ENCODE measurements at places on chromosomes 16 and 17.

DNA sequence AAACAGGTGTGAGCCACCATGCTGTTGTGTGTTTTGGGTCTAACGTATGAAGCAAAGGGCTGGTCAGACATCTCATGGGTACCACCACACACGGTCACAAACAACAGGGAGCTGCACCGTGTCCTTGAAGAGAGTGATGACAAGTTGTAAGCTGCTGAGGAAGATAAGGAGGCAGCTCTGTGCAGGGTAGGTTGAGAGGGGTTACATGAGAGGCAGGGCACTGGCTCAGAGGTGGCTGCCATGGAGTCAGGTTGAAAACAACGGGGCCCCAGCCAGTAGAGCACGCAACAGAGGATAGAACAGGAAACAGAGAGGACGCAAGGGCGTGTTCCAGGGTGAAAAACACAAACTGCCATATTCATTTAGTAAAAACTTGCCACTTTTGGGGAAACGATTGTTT lies 52.2 kb downstream of the TRARG1 start:
- DNase-seq: no peak

GRCh38 chr16:80899809-80900592 lies 95.6 kb upstream of the CDYL2 start:
- no peak for DNase-seq

GRCh38 chr16:84502581-84502980 lies 1.9 kb downstream of the MEAK7 start:
- no peak for DNase-seq

DNA sequence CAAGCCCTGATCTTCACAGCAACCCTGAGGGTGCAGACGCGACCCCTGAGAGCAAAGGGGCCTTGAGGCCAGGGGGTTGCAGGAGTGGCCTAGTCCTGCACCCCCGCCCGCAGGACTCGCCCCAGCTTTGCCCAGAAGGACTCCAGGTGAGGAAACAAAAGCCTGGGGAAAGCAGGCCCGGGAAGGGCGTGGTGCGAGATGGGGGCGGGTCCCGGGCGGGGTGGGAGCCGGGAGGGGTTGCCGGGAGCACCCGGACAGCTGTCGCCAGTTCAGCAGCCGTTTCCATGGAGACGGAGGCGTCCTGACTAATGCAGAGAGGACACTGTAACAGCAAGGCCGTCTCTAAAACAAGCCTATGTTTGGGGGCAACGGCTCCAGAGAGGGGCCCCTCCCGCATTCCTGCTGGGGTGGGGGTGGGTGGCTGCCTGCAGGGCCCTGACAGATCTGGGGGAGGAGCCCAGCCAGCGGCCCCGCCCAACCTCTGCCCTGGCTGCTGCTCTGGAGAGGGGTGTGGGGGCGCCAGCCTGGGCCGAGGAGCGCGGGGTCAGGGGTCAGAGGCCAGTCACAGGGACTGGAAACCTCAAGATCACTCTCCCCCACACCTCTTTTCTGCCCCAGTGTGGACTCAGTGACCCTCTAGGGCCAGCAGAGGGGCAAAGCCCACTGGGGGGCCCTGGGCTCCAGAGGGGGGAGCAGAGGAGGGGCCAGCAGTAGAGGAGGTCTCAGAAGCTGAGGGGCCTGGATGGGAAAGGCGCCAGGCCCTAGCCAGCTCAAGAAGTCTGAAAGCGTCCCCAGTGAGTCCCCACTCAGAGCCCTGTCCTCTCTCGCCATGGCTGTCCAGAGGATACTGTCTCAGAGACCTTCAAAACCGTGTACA lies 3.1 kb upstream of the TPPP3 start:
- DNase-seq: no peak

DNA sequence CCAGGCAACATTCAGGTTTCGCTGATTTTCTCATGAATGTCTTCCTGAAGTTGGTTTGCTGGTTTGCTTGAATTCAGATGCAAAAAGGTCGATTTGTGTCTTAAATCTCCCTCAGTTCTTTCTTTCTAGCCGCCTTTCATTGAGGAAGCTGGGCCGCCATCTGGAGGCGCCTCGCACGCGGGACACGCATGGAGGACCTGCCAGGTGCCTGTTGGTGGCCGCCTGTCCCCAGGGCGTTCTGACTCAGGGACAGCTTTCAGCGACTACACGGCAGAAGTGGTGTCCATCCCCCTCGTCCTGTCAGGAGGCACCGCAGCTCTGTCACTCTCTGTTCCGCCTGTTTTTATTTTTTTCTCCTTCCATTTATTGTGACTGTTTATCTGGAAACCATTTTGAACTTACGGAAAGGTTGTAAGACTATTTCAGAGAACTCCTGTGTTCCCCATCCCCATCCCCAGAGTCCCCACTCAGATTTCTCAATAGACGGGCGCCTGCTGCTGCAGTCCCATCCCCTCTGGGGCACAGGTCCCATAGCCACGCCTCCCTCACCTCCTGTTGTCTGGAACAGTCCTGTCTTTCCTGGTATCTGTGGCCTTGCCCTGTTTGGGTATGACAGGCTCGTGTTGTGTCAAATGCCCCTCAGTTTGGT lies 33.2 kb downstream of the COX4I1 start:
- DNase-seq: no peak

GRCh38 chr16:20846551-20846950 lies 40.2 kb downstream of the REXO5 start:
- no peak for DNase-seq

GRCh38 chr16:8964462-8964861 lies 756 bp upstream of the USP7 start:
- no peak for DNase-seq

DNA sequence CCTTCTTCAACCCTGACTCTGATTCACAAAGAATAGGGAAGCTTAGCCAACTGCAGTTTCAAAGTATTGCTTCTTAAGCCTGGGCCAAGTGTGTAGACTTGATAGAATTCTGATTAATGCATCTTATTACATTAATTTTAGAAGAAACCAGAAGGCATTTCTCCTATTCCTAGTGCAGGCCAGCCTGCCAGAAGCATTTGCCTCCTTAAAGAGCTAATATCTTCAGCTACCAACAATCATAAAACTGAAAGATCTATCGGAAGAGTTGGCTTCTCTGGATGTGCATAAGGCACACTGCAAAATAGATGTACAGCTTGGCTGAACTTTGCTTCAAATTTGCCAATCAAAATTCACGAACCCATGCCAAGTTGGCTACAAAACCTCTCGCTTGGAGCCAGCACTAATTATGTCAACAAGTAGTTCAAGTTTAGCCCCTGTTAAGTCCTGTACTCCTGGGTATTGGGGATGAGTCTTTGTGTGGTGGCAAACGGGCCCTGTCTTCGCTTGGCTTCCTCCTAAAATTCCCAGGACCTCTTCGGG lies 717.8 kb downstream of the WWOX start:
- DNase-seq: no peak

DNA sequence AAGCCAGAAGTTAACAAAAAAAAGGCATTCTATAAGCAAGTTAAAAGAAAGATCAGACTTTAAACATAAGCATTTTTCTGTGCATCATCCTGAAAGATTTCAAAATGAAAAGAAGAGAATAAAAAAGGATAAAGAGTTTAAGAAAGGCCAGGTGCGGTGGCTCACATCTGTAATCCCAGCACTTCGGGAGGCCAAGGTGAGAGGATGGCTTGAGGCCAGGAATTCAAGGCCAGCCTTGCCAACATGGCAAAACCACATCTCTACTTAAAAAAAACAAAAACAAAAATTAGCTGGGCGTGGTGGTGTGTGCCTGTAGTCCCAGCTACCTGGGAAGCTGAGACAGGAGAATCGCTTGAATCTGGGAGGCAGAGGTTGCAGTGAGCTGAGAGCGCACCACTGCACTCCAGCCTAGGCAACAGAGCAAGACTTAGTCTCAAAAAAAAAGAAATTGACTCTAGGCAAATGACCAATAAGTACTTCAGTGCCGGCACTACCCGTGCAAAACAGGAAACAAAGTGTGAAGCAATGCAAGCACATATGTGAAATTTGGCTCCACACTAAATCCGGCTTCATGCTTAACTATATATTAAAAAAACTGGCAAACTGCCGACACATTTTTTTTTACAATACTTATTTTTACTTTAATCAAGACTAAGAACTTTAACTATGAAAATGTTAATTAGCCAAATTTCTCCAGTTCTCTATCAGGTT lies 83.2 kb upstream of the C17orf78 start:
- no peak for DNase-seq

DNA sequence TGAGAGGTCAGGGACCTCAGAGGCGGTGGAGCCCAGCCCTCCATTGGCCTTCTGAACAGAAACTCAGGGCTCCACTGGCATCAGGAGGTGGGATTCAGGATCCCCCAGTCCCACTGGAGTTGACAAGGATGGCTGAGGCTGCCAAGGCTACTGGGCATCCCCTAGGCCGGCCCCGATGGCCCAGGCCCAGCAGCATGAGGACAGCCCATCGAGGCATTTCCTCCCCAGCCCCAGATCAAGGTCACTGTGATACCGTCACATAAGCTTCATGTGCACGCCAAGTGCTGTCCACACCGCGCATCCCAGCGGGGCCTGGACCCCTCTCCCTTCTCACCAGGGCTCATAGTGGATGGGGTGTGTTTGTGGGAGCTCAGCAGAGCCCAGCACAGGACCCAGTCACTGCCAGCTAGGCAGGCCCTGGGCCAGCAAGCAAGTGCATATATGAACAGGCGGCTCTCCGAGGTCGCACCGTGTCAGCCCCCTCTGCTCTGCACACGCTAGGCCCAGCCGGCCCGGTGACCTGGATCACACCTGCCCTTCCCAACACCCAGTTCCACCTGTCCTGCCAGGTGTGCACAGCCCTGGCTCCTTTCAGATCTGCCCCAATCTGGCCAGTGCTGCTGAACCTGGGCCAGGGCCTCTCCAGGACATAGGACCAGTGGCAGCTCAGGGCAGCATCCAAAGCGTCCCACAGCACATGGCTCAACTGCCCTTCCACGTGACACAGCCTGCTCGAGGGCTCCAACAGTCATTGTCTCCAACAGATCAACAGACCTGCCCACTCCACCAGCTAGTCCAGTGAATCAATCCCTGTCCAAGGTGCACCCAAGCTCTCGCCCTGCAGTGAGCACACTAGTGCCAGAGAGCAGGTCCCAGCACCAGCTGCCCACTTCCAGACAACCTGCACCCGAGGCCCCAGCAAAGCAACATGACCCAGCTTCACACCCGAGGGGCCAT lies 32.8 kb upstream of the RASD1 start:
- no peak for DNase-seq

DNA sequence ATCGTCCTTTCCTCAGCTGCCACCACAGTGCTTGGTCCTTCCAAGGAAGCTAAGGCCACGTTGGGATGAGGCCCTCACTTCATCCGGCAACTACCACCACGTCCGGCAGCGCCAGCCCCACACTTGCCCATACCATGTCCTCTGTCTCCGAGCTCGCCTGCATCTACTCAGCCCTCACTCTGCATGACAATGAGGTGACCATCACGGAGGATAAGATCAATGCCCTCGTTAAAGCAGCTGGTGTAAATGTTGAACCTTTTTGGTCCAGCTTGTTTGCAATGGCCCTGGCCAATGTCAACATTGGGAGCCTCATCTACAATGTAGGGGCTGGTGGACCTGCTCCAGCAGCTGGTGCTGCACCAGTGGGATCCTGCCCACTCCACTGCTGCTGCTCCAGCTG lies 44.9 kb downstream of the TTC19 start:
- no peak for DNase-seq

GRCh38 chr16:8167436-8167835 lies 422.9 kb downstream of the TMEM114 start:
- no peak for DNase-seq

- DNase-seq: no peak
These were observed 32.1 kb downstream of the CDRT15 start for GRCh38 chr17:14204546-14204945.

- no peak for DNase-seq
These were observed 219.9 kb upstream of the CIBAR2 start for GRCh38 chr16:85332175-85332574.

DNA sequence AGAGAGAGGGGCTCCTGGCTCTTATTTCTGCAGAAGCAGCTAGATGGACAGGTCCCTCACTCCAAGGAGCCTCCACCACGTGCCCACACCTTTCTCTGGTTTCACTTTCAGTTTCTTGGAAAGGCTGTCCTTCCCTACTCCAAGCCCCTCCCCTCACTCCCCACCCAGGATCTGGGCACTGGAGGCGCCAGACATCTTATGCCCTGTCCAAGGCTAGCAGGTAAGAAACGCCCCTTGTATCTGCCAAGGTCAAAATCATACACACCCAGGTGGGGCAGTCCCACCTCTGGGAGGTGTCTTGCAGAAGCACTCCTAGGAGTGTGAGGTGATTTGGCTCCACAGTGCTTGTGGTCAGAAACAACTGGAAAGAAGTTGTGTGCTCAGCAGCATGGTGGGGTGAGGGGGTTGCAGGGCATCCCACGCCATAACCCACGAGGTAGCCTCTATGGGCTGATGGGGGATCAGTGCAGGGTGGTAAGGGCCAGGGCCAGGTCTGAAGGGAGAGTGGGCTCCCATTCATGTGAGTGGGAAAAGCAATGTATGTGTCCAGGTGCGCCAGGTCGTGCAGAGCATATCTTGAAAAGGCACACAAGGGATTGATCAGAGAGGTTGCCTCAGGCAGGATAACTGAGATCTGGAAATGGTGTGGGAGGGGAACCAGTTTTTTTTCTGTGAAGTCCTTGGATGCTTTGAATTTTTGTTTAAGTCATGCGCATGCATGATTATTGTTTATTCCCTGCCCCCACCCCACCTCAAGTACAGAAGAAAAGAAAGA lies 31.8 kb upstream of the PRM1 start:
- no peak for DNase-seq

DNA sequence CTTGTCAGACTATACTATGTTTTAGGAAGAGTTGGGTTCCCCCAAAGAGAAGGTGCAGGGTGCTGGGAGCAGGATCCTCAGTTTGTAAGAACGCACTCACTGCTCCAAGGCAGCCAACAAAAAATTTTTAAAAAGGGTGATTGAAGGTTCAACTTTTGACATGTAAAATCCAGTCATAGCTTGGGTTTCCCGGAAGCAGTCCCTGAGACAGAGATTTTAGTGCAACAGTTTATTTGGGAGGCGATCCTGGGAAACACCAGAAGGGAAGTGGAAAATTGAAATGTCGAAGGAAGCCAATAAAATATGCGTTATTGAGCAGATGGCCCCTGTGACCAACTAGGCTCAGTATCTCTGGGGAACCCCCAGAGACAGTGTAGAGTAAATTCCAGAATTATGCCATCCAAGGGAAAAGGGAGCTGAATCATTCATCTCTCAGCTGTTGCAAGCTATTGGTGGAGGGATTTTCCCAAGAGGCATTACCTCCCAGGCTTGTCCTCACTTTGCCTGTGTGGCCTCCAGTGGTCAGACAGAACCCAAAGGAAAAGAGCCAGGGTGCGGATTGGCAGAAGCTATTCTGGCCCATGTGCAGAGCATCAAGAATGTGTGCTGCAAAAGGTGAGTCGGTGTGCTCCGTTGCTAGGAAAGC lies 72.9 kb downstream of the HS3ST3B1 start:
- no peak for DNase-seq

GRCh38 chr17:49638818-49639217 lies 39.1 kb downstream of the SPOP start:
- no peak for DNase-seq

All from progenitor cell of endocrine pancreas (in vitro differentiated cells).